Stimulated activated CD8-positive, alpha-beta memory T cell treated with anti-CD3 and anti-CD28 coated beads, Interleukin-4, amount 100 ng/mL, for 4 hours (primary cell): ENCODE measurements at places on chromosomes 3 and 15.

GRCh38 chr3:195559723-195560409, 16.7 kb upstream of the PPP1R2 start:
- no peak for DNase-seq

GRCh38 chr3:54831112-54831511, 96.7 kb downstream of the LRTM1 start:
- DNase-seq: no peak

GRCh38 chr3:189298469-189299375, 127.0 kb downstream of the TPRG1 start:
- no peak for DNase-seq

GRCh38 chr3:63278171-63279004, at the start of gene SYNPR:
SYNPR (plus strand) TSS chr3:63278308.
- no peak for DNase-seq

GRCh38 chr3:155891321-155891720, 20.9 kb downstream of the GMPS start:
- DNase-seq: no peak

GRCh38 chr15:41104234-41104633, 11.8 kb downstream of the INO80 start:
- DNase-seq: no peak

- no peak for DNase-seq
Observed at GRCh38 chr3:45312836-45313493, 75.4 kb upstream of the LARS2 start.

DNA sequence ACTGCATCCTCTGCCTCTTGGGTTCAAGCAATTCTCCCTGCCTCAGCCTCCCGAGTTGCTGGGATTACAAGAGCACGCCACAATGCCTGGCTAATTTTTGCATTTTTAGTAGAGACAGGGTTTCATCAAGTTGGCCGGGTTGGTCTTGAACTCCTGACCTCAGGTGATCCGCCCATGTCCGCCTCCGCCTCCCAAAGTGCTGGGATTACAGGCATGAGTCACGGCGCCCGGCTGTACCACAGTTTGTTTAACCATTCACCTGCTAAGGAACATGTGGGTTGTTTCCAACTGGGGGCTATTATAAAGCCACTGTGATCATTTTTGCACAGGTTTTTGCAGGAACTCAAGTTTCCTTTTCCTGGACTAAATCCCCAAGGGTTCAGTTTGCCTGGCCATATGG, 123.2 kb upstream of the RAP2B start:
- DNase-seq: no peak

DNA sequence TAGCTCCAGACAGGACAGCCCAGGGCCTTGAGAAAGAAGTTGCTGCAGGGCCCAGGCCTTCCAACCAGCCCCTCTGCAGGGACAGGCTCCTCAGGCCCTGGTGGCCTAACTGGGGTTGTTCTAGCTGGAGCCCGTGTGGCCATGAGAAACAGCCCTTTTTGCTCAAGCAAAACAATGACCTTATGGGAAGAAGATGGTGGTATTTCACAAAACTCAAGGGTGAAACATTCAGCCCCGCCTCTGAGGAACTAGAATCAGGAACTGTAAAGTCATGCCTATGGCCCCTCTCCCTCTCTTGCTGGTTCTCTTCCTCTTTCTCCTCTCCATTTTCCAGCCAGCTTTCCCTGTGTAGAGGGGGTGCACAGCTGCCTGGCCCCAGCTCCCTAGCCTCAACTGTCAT, 273.3 kb downstream of the RPLP1 start:
- no peak for DNase-seq
